Activated T-cell treated with anti-CD3 and anti-CD28 coated beads for 4 hours (primary cell): ENCODE measurements at places on chromosomes 12 and 14.

DNA sequence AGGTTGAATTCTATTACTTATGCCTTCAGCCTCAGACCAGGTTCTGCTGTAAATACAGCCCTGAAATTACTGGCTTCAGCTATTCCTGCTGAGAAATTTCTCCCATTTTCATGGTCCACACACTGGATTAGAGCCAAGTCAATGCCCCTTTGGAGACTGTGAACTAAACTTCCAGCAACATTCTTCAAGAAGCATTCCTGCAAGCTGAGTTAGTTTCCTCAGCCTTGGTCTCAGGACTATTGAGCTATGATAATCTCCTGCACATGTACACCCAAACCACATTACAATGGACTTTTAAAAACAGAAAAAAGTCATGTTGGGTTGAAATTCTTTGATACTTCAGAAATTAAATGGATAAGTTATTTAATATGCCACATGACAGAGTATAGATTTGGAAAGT is 58.0 kb upstream of the AVPR1A start:
- DNase-seq, result no peak

- no peak for DNase-seq
These were observed 218.9 kb downstream of the SEC23A start for GRCh38 chr14:38884109-38884508.

- no peak for DNase-seq
These were observed 2.2 kb downstream of the ATP6V1D start for GRCh38 chr14:67357186-67357968.

DNA sequence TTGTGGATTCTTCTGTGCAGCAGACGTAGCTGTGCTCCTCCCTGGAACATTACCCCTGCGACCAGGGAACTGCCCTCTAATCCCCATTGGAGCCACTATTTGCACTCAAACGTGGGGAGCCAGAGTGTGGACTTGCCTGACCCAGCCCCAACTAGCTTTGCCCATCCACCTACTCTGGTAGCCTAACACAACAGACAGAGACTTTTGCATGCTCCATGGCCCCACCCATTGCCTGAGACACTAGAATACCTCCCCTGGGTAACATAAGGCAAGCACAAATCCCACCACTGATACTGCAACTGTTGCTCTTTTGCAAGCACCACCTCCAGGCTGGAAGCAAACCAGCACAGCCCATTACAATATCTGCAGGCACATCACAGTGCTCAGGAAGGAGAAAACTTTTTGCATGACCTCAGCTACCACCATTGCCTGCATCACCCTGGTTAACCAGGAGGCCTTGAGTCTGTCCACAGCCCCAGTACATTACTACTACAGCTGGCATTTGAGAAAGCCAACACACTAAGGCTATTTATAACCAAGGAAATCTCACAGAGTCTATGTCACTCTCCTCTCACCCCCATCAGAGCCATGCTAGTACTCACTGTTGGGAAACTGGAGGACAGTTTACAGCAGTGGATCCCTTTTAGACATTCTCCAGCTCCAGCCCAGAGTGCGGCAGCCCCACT is 15.0 kb downstream of the CEP128 start:
- DNase-seq, result no peak

GRCh38 chr12:114984634-114985061 is 300.7 kb upstream of the TBX3 start:
- DNase-seq, result no peak

GRCh38 chr12:55420307-55420962 is 5.6 kb upstream of the OR6C76 start:
- DNase-seq, result no peak

- no peak for DNase-seq
These were observed 7.5 kb downstream of the ITGA5 start for GRCh38 chr12:54411391-54412241.

GRCh38 chr14:24232645-24233537 is at the start of gene GMPR2:
TSS of gene GMPR2 (plus strand) at chr14:24232929. CDS start at chr14:24233254, 325 bp downstream.
- no peak for DNase-seq

- no peak for DNase-seq
These were observed 14.4 kb downstream of the NEUROD4 start for GRCh38 chr12:55034218-55034617.

GRCh38 chr14:47390831-47391504 is 284.4 kb downstream of the MDGA2 start:
- DNase-seq, result no peak

GRCh38 chr14:28398506-28398905 is 368.1 kb upstream of the FOXG1 start:
- DNase-seq, result no peak

DNA sequence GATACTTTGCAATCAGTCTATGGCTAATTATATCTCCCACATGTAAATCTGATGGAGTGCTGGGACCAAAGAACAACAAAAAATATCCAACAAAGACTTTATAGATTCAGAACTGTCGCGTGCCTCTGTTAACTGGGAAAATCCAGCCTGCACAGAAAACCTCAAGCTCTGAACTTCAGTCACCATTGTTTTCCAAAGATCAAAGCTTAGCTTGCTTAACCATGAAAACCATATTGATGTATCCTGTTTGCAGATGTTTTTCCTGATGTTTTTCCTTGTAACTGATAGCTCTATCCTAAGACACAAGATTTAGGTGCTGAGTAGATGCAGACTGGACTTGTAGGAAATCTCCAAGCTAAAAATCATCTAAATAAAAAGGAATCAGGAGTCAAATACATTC is 163.7 kb downstream of the GXYLT1 start:
- DNase-seq, result no peak

DNA sequence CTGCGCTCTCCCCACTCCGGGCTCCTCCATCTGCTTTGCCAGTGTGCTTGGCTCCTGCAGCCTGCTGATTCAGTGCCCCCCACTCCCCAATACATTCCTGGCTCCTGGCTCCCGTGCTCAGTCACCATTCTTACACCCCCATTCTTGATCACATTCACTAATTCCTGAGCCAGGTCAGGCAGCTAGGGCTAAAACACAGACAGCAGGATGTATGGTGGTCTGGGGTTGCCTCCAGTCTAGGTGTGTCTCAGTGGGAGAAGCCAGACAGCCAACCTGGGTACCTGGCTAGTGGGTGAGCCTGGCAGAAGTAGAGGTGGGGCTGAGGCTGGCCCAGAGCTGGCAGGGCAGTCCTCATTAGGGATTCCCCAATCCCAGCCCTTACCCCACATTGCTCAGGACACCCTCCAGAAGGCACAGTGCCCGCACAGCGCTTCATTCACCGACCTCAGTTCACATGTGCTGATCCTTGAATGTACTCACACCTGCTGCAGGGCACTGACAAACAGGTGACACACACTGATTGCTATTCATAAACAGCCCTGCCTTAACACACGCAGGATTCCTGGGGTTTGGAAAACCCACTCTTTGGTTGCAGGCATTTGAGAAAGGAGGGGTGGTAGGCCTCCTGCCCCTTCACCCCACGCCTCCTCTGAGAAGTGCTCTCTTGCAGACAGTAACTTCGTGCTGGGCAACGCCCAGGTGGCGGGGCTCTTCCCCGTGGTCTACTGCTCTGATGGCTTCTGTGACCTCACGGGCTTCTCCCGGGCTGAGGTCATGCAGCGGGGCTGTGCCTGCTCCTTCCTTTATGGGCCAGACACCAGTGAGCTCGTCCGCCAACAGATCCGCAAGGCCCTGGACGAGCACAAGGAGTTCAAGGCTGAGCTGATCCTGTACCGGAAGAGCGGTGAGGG is 1.7 kb downstream of the KCNH3 start:
- DNase-seq, result no peak

DNA sequence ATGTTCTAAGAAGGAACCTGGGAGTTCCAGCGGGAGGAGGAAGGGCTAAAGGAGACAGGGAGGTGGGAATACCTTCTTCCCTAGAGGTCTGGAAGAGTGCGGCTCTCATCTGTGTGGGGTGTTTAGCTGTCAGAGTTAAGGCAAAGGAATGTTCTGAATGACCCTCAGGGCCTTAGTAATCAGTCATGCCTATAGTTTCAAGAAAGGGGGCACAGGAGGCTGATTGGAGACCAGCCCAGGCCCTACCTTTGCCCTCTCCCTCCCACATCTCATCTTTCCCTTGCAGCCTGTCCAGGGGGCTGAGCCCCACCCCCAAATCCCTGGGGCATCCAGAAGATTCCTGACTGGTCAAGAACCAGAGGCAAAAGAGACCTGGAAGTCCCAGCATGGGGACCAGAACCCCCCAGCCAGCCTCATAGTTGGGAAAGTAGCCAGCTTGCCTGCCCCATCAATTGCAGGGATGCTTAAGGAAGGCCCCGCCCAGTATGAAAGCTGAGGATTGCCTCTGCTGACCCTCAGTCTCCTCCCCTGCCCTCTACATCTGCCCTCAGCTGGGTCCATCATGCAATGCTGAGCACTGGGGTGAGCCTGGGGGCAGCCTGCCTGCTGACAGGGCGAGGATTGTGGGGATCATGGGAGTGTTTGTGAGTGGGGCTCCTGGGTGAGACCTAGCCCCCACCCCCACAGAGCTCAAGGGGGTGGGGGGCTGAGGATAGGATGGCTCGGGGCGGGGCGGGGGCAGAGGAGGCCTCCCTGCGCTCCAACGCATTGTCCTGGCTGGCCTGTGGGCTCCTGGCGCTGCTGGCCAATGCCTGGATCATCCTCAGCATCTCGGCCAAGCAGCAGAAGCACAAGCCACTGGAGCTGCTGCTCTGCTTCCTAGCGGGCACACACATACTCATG is 1.8 kb downstream of the GPR162 start:
- no peak for DNase-seq

- DNase-seq, result no peak
These were observed 2.0 kb upstream of the C1QL4 start for GRCh38 chr12:49338830-49339463.

- DNase-seq, result no peak
These were observed 36.7 kb downstream of the SPTLC2 start for GRCh38 chr14:77579780-77580179.

DNA sequence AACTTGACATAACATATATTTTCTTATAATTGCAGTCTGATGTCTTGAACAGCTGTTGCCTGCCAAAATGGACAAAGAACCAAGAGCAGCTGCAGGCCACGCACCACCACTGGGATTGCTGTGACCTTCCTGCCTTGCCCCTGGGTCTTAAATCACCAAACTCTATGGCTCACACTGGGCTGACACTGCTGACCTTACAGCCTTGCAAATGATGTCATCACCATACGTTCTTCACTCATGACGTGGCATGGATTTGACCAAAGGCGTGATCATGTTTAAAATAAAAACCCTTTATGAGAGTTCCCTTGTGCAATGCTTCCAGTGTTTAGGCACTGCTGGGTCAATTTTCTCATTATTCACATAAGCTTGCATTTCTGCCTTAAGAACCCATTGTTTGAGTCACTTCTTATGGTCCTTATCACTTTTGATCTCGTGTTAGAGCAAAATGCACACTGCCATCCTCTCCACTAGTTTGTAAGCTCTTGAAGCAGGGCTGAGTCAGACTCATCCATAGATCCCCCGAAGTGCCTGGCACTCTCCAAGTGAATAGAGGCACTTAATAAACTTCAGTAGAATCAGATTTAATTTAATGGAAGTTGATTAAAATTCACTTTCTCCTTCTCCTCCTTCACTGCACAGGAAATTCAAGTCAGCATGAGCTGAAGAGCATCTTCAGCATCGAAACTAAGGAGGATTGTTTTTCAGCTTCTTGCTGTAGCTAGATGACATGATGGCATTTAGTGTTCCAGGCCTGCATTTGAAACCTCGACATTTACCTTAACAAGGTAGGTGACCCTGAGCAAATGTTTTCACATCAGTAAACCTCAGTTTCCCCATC is 132.4 kb upstream of the PZP start:
- DNase-seq, result no peak

- no peak for DNase-seq
These were observed 369.7 kb downstream of the ALG10 start for GRCh38 chr12:34391771-34392581.

DNA sequence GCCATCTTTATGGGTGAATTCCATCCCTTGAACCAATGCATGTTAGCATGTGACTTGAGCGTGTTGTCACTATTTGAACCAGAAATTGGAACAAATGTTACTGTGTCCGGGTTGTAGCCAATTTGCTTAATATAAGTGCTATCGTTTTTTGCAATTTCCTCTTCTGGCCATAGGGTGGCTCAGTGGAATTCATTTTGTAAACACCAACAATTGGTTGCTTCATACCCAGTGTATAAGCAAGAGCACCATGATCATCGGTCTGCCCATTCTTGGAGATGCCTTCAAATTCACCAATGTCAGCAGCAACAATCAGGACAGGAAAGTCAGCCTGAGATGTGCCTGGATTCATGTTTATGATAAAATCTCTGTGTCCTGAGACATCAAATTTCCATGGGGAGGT is 5.0 kb upstream of the NEDD1 start:
- no peak for DNase-seq

- no peak for DNase-seq
These were observed 486.2 kb downstream of the RAD51B start for GRCh38 chr14:68305738-68306137.

GRCh38 chr12:57474430-57474829 is 5.2 kb downstream of the ARHGAP9 start:
- no peak for DNase-seq

- no peak for DNase-seq
These were observed 5.2 kb downstream of the MTERF2 start for GRCh38 chr12:106981788-106982187.

DNA sequence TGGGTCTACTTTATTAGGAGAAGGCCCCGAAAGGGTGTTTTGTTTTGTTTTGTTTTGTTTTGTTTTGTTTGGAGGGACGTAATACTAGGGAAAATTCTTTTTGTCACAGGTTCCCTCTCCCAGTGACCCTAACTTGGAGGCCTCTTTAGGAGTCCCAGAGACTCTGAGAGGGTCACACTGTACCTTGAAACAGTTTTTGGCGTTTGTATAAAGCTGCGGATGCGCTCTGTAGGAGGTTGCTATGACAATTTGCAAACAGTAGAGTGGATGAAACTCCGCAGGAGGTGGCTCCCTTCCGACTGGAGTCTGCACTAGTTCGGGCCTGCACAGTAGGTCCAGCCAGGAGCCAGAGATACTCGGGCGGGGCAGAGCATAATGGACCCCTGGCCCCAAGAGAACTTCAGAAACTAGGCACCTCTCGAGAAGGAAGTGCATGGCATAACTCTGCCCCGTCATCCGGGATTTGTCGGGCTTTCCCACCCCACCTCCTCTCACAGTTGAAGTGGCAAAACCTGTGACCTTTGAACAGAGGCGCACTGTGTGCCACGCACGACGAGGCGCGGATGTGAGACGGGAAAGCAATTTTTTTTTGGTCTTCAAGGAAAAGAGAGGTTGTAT is 1.3 kb upstream of the DYRK2 start:
- no peak for DNase-seq

GRCh38 chr12:90543841-90544240 is 411.1 kb downstream of the CCER1 start:
- no peak for DNase-seq

- no peak for DNase-seq
These were observed 96.0 kb downstream of the ADGRD1 start for GRCh38 chr12:131049549-131050339.
